ENCODE measurements at places on chromosomes 12 and 14.

- no peak overlapping the region for H3K27ac ChIP-seq
- no peak for DNase-seq
- no peaks in the 10 kb centered on the region for H3K36me3 ChIP-seq
- peaks cover 6% of the 10 kb centered on the region for H3K4me1 ChIP-seq
- H3K27me3 ChIP-seq, result no peaks in the 10 kb centered on the region
These were observed 96.1 kb downstream of the PPHLN1 start for GRCh38 chr12:42421844-42422779.

DNA sequence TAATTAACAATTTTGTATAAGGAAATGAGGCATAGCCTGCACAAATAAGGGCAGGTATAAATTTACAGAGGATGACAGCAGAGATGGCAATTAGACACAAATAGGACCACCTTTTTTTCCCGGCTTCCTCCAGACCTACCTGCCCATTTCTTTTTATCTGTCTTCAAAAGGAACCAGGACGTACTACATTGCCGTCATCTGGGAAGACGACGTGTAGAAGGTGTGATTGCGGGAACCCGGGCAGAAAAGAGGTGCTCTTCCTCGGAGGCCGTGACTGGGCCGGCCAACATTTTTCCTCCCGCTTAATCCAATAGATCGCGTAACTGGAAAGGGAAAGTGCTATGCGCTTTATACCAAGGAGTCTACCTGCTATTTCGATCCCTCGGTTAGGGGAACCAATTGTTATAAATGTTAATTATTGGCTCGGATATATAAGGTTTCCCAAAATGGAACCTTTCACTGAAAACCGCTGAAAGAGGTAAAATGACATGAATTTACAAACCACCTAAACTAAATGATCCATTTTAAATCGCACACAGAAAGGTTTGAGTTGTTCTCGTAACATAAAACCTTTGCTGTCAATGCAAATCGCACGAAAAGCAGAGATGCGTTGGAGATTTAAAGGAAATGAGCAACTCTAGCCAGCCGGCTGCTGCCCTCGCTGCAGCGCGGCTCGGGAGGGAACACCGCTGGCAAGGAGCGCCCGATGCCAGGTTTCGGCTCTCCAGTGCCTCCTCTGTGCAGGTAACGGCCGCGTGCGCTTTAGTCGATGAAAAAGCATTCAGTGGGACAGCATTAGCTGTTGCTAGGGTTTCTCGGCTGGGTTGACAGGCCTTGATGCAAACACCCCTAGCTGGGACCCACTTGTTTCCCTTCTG lies 2.8 kb upstream of the SIX1 start:
- H3K36me3 ChIP-seq, result no peaks in the 10 kb centered on the region
- H3K27ac ChIP-seq, result no peak overlapping the region
- no peak for DNase-seq

DNA sequence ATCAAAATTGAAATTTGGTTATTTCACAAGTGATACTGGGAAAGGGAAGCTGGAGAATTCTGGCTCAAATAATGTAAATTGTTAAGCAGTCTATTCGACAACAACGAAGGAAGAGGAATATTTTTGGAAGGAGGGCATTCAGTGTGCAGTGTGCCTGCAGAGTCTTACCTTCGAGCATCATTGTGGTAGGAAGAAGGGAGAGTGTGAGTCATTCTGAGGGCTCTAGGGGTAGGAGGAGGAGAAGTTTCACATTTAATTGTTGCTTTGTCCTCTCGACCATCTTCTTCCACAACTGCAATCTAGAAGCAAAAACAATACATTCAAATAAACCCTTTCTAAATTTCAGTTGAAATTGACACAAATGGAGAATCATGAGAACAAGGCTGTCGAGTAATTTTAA lies 263.0 kb downstream of the ACSS3 start:
- no peaks in the 10 kb centered on the region for H3K4me1 ChIP-seq
- DNase-seq, result no peak
- peaks cover 4% of the 10 kb centered on the region for H3K27me3 ChIP-seq
- no peak overlapping the region for H3K4me3 ChIP-seq

DNA sequence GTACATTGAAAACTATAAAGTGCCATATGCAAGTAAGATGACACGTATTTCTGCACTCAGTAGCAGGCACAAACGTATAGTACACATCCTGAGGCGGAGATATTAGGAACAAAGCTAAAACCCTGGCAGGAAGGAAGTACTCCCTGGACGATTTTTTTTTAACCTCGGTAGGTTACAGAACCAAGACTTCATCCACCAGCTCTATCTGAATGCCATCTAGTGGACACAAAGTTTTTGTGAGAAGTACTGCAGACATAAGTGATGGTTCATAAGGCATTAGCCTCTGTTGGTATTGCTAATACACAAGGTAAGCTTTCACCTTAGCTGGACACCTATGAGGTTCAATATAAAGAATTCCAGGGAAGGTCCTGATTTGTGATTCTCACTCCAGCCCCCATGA lies 83.0 kb upstream of the CCDC196 start:
- H3K4me1 ChIP-seq, result no peaks in the 10 kb centered on the region
- no peaks in the 10 kb centered on the region for H3K36me3 ChIP-seq
- no peak overlapping the region for H3K4me3 ChIP-seq
- no peak for DNase-seq
- H3K27me3 ChIP-seq, result no peaks in the 10 kb centered on the region

GRCh38 chr12:124588751-124589267 lies 21.4 kb upstream of the NCOR2 start:
- H3K36me3 ChIP-seq, result no peaks in the 10 kb centered on the region
- H3K4me1 ChIP-seq, result no peaks in the 10 kb centered on the region
- no peak overlapping the region for H3K27ac ChIP-seq

GRCh38 chr12:25817166-25817565 lies 141.3 kb upstream of the RASSF8 start:
- H3K27ac ChIP-seq, result no peak overlapping the region
- H3K4me3 ChIP-seq, result no peak overlapping the region
- H3K4me1 ChIP-seq, result no peaks in the 10 kb centered on the region
- no peaks in the 10 kb centered on the region for H3K27me3 ChIP-seq
- no peaks in the 10 kb centered on the region for H3K36me3 ChIP-seq

DNA sequence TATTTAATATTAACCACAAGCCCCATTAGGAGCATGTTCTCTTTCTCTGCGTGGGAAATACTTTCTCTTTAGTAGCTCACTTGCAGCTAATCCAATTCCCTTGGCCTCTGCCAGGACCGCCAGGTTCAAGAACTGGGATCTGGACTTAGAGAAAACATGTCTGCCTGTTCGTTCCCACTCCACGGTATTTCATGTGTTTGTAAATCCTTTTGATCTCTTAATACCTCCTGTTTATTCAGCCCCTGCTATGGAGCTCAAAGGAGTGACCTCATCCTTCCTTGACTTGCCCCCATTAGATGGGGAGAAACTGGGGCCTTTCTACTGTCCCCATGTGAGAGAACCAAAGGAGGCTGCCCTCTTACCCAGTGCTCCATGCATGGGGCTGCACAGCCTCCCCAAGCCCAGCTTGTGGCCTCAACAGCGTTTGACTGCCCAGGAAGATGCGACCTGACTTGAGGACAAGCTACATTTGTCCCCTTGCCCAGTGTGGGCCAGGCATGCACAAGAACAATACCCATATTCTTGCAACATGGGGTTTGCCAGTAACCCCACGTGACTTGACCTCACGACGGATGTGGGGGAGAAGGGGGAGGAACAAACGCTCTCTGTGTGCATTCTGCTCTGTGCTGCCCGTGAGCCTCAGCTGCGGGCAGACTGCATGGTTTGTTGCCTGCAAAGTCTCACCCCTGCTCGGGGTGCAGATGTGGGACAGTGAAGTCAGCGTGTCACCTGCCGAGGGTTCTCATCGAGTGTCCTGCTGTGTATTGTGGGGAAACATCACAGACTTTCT lies 30.3 kb downstream of the CD9 start:
- no peaks in the 10 kb centered on the region for H3K36me3 ChIP-seq
- H3K27me3 ChIP-seq, result no peaks in the 10 kb centered on the region
- peak overlapping the region; percentile 72 for H3K27ac ChIP-seq
- peak; percentile 41 for DNase-seq
- no peak overlapping the region for H3K4me3 ChIP-seq

DNA sequence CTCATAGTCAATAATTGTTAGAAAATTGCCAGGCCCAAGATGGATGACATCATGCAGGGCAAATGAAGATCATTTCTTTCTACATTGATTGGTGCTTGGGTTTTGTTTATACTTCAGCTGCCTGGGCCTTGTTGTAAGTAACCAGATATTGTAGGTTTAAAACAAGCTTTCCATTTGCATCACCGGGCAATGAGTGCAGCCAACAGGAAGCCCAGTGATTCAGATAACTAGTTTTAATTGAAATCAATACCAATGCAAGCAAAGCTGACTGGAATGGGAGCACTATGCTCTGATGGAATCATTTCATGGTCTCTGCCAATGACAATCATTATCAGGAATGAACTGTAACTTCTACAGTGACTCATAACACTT lies 279.3 kb downstream of the DUSP6 start:
- H3K36me3 ChIP-seq, result no peaks in the 10 kb centered on the region

- H3K27me3 ChIP-seq, result no peaks in the 10 kb centered on the region
- no peaks in the 10 kb centered on the region for H3K36me3 ChIP-seq
- no peaks in the 10 kb centered on the region for H3K4me1 ChIP-seq
- no peak overlapping the region for H3K27ac ChIP-seq
These were observed 504.9 kb downstream of the VRK1 start for GRCh38 chr14:97301931-97302559.

DNA sequence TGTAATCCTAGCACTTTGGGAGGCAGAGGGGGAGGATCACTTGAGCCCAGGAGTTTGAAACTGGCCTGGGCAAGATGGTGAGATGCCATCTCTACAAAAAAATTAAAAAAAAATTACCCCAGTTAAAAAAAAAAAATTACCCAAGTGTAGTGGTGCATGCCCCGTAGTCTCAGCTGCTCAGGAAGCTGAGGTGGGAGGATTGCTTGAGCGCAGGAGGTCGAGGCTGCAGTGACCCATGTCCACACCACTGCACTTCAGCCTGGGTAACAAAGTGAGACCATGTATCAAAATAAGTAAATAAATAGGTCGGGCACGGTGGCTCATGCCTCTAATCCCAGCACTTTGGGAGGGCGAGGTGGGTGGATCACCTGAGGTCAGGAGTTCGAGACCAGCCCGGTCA lies 128.8 kb downstream of the VRK1 start:
- no peak overlapping the region for H3K4me3 ChIP-seq
- no peaks in the 10 kb centered on the region for H3K36me3 ChIP-seq
- DNase-seq, result no peak
- no peaks in the 10 kb centered on the region for H3K4me1 ChIP-seq

DNA sequence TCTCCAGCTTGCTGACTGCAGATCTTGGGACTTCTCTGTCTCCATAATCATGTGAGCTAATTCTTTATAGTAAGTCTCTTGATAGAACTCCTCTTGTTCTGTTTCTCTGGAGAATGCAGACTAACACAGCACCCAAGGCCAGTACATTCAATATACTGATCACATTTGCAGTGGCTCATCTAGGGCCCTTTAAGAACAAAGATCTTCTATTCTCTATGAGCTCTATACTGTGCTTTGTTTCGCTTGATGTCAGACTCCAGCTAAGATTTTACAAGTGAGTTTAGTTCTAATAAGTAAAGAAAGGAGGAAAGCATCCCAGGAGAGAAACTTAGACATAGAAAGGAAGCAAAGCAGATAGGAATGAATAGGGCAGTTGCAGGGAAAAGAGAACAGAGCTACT lies 69.3 kb upstream of the TMPO start:
- no peaks in the 10 kb centered on the region for H3K4me1 ChIP-seq
- H3K36me3 ChIP-seq, result no peaks in the 10 kb centered on the region
- no peak for DNase-seq
- H3K27me3 ChIP-seq, result no peaks in the 10 kb centered on the region
- H3K27ac ChIP-seq, result no peak overlapping the region

DNA sequence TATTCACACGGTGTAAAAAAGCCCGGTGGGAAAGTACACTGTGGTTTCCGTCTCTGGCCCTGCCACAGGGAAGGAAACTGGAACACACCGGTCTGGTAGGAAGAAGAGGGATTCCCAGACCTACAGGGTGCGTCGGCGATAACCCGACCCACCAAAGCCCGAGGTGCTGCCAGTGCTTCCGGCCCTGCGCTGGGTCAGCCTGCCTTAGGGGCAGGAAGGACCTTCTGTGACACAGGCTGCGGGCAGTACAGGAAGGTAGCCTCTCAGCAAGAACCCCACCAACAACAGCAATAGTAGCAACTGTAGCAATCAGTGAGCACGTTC lies 169.5 kb upstream of the FKBP4 start:
- no peaks in the 10 kb centered on the region for H3K36me3 ChIP-seq
- H3K4me3 ChIP-seq, result no peak overlapping the region
- no peaks in the 10 kb centered on the region for H3K27me3 ChIP-seq

DNA sequence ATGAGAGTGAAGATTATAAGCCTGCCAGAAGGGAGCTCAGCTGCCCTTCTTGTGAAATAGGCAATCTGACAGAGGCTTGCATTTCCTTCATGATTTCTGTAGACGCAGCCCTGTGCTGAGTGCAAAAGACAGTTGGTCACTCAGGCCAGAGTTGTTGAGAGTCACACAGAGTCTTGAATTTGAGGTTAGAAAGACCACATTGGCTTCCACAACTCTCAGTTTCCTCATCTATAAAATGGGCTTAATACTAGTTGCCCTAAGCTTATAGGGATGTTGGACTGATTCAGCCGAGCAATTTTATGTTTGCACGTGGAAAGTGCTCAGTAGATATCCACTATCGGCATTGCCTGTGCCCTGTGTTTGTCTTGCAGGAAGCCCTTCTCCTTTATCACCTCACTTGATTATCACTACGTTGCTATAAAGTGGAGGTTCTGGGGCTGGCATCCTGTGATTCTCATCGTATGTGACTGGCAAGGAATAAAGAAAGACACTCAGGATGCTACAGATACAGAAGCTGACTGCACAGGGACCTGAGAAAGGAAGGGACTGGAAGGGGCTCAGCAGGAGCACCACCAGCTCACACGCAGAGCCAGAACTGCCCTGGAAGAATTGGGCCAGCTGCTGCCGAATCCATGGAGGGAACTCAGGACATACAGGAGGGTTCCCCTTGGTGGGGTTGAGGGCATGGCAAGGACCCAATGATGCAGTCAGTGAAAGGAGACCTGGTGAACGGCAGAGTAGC lies 19.8 kb upstream of the SERPINA4 start:
- DNase-seq, result no peak
- no peak overlapping the region for H3K4me3 ChIP-seq

- H3K27me3 ChIP-seq, result no peaks in the 10 kb centered on the region
- H3K36me3 ChIP-seq, result no peaks in the 10 kb centered on the region
- H3K4me3 ChIP-seq, result no peak overlapping the region
- no peak for DNase-seq
- no peaks in the 10 kb centered on the region for H3K4me1 ChIP-seq
These were observed 28.0 kb upstream of the GARIN6 start for GRCh38 chr12:99619389-99620158.

GRCh38 chr14:68177728-68178127 lies 358.1 kb downstream of the RAD51B start:
- no peaks in the 10 kb centered on the region for H3K36me3 ChIP-seq
- DNase-seq, result no peak
- no peak overlapping the region for H3K27ac ChIP-seq
- no peaks in the 10 kb centered on the region for H3K27me3 ChIP-seq
- H3K4me3 ChIP-seq, result no peak overlapping the region
- H3K4me1 ChIP-seq, result peaks cover 63% of the 10 kb centered on the region

- H3K27ac ChIP-seq, result no peak overlapping the region
- H3K4me3 ChIP-seq, result no peak overlapping the region
- no peak for DNase-seq
- no peaks in the 10 kb centered on the region for H3K27me3 ChIP-seq
These were observed 163.2 kb downstream of the PAH start for GRCh38 chr12:102753802-102754201.
